ENCODE measurements at places on chromosomes 5 and 9.

DNA sequence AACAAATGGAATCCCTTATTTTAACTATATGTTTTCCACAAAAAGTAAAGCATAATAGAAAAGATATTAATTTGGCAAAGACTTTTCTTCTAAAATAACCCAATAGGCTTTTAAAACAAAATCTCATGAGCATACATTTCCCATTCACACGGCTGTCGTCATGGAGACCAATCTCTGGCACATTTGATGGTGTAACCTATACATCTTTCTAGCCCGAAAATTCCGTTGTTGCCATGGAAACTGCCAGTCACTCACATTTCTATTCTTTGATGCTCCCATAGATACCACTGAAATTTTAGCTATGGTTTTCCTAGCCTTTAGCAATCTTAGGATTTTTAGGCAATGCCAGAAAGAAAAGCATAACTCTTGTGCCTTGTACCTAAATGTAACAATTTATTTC lies 262.9 kb upstream of the TRPM3 start:
- no peak for DNase-seq
- no peak overlapping the region for H3K27ac ChIP-seq
- peaks cover 2% of the 10 kb centered on the region for H3K36me3 ChIP-seq
- H3K27me3 ChIP-seq = no peaks in the 10 kb centered on the region
- no peaks in the 10 kb centered on the region for H3K4me1 ChIP-seq

GRCh38 chr9:86098824-86099700 lies at the start of gene GOLM1:
TSS of gene GOLM1 (minus strand) at chr9:86099558. CDS start at chr9:86079320, 20,238 bp downstream.
- no peaks in the 10 kb centered on the region for H3K36me3 ChIP-seq
- peaks cover 12% of the 10 kb centered on the region for H3K4me1 ChIP-seq
- H3K4me3 ChIP-seq = peak within 1 kb of the TSS; percentile 87

DNA sequence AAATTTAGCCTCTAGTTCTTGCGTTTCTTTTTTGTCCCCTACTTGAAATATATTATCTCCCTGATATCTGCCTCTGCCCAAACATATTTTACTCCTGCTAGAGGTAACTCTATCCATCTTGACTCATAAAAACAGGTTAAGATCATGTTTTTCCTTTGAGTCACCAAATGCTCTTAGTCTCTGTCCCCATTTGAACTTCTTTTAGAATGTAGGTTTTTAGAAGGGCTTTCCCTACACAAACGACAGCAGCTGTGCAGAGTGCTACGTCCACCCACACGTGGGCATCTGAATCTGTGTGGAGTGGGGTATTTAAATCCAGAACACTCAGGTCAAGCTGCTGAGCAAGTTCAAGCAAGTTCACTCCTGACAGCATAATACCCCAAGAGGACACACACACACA lies 2.2 kb downstream of the HSD17B3 start:
- no peaks in the 10 kb centered on the region for H3K36me3 ChIP-seq
- no peak overlapping the region for H3K27ac ChIP-seq
- H3K4me1 ChIP-seq = no peaks in the 10 kb centered on the region
- no peak for DNase-seq

DNA sequence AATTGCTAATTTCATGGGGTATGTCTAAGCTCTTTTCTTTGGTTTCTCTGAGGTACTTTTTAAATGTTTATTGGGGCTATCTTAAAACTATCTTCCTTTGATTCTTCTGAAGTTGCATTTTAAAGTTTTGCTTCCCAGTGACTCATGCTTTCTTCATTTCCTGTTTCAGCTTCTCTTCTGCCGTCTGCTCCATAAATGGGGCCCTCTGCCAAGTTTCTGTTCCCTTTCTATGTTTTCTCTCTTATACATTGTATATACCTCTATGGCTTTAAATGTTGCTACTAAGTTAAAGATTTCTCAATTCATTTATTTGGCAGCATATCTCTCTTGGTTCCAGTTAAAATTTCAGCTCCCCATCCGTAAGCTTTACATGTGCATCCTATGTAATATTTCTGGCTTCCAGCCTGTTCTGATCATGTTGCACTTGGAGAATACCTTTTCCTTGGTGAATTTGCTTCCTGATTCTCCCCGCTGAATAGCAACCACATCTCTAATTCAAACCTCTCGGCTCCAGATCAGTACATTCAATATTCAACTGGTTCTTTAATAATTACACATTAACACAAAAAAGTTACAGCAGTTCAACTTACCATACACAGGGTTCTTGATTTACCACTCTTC lies 125.3 kb downstream of the ST8SIA4 start:
- no peak for DNase-seq
- no peak overlapping the region for H3K27ac ChIP-seq
- peaks cover 28% of the 10 kb centered on the region for H3K4me1 ChIP-seq
- no peaks in the 10 kb centered on the region for H3K27me3 ChIP-seq

GRCh38 chr9:110874963-110875674 lies 163.2 kb downstream of the LPAR1 start:
- no peak overlapping the region for H3K27ac ChIP-seq
- H3K27me3 ChIP-seq = no peaks in the 10 kb centered on the region
